ENCODE measurements at places on chromosomes 4 and X. TPM values are rescaled to one million over a fixed set of nuclear protein-coding genes. Genes with fewer than 3 reads are reported as not detected.

MMRN1 gene
- total RNA-seq: not detected

MSX1 gene
- total RNA-seq: not detected

SEL1L3 gene
- 37.1 TPM for total RNA-seq

DSPP gene
- total RNA-seq: not detected

SOWAHD gene
- total RNA-seq: 0.21 TPM

SMIM31 gene
- not detected for total RNA-seq

ZNF157 gene
- total RNA-seq: 0.34 TPM

XKRX gene
- total RNA-seq: 0.39 TPM

MAPK10 gene
- not detected for total RNA-seq

DMD gene
- 12.8 TPM for total RNA-seq

SLC25A43 gene
- total RNA-seq: 9.8 TPM

MGAT4D gene
- not detected for total RNA-seq

CT83 gene
- not detected for total RNA-seq

PARM1 gene
- total RNA-seq: not detected

SORBS2 gene
- not detected for total RNA-seq

PRSS12 gene
- not detected for total RNA-seq

CXCL10 gene
- total RNA-seq: 6.5 TPM

BEND2 gene
- total RNA-seq: not detected

NSUN7 gene
- 0.23 TPM for total RNA-seq

INTU gene
- total RNA-seq: not detected

CXCL8 gene
- 10.7 TPM for total RNA-seq

ARL9 gene
- total RNA-seq: 0.32 TPM

SLITRK2 gene
- total RNA-seq: not detected

RPA4 gene
- 0.78 TPM for total RNA-seq

TMSB15C gene
- 4.3 TPM for total RNA-seq

RASSF6 gene
- not detected for total RNA-seq

EDA gene
- 1.6 TPM for total RNA-seq

UGT2A1 gene
- total RNA-seq: not detected

PAK3 gene
- not detected for total RNA-seq

JCHAIN gene
- not detected for total RNA-seq
